Right lobe of liver (tissue), 6 donors: ENCODE measurements at places on chromosomes 11 and 22. TPM values are rescaled to one million over a fixed set of nuclear protein-coding genes. Genes with fewer than 3 reads are reported as not detected.

FIBIN gene
- 0.99 TPM for total RNA-seq

GNAZ gene
- 0.20 TPM for total RNA-seq

EFEMP2 gene
- total RNA-seq, result 5.1 TPM

DGCR6 gene
- total RNA-seq, result 1.7 TPM

OR51I1 gene
- total RNA-seq, result not detected

SERPING1 gene
- total RNA-seq, result 1,903 TPM

TTC28 gene
- total RNA-seq, result 38.3 TPM

PACSIN3 gene
- total RNA-seq, result 25.8 TPM

TSSK2 gene
- total RNA-seq, result not detected
